ENCODE measurements at places on chromosomes 5 and 9.

- no peak for DNase-seq
These were observed 40.9 kb upstream of the IL17B start for GRCh38 chr5:149419859-149420544.

DNA sequence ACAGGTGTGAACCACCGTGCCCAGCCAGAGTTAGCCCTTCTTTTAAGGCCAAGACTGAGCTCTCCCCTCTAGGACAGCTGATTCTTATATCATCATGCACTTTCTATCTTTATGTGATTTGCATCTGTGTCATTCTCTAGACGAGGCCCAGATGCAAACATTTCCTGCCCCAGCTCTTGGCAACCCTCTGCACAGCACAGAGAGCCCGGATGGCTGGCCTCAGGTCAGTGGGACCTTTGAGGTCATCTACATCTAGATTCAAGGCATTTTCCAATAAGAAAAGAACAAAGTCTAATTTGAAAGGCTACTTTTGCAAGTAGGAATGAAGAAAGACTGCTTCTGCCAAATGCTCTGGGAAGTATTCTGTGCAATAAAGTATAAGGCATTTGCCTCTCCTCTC, 109.0 kb upstream of the DAB2 start:
- DNase-seq: no peak

DNA sequence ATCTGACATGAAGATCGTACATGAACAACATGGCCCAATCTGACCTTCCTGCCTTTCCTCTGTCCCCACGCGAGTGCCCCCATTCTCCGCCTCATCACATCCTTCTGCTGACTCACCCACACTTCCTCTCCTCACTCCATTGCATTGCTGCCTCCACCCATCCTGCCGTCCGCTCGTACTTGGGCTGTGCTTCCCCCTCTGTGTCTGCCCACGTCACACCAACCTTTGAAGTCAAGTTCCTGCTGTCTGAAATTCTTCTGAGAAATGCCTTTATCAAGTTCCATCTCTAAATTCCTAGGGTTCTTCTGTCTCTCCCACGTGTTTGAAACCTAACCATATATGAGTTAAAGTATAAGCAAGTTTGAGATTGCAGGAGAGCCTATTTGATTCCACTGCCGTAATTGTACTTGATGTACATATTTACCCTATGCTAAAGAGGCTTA, 18.0 kb upstream of the STARD4 start:
- peak; percentile 22 for DNase-seq

- no peak for DNase-seq
These were observed 52.7 kb upstream of the UBTD2 start for GRCh38 chr5:172336264-172336663.

- DNase-seq: no peak
These were observed 71.2 kb downstream of the GHR start for GRCh38 chr5:42494414-42494813.

DNA sequence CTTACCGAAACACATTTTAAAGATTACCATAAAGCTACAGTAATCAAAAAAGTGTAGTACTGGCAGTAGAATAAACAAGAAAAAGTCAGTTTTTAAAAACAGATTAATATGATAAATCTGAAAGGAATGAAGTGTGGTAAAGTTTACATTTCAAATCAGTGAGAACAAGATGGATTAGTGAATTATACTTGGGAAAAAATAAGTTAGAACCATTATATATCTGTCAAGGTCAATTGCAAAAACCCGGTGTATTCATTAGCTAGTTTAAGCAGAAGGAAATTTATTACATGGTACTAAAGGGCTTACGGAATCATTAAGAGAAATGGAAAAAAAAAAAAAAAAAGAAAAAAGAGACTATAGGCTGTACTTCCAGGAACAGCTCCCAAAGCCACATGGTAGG, 164.3 kb downstream of the MUSK start:
- no peak for DNase-seq

DNA sequence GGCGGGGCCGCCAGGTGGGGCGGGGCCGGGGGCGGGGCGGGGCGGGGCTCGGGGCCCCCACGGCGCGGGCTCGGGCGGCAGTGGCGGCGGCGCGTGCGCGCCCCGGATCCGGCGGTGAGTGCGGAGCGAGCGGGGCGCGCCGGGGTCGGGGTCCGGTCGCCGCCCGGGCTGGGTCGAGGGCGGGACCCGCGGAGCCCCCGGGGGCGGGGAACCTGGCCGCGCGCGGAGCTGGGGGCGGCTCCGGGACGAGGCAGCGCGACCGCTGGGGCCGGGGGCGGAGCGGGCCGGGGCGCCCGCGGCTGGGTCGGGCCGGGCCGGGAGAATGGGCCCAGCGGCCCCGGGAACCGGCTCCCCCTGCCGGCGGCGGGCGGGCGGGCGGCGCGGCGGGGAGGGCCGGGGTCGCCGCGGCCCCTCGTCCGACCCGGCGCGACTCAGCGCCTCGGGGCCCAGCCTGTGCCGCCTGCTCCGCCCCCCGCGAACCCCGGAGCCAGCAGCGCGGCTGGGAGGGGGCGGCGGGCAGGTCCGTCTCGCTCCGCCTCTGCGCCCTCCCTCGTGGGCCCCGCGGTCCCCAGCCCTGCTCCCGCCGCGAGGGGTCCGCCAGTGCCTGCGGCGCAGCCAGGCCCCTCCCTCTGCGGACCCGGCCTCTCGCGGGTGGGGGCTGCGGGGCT, 3.1 kb downstream of the EGFL7 start:
- no peak for DNase-seq

DNA sequence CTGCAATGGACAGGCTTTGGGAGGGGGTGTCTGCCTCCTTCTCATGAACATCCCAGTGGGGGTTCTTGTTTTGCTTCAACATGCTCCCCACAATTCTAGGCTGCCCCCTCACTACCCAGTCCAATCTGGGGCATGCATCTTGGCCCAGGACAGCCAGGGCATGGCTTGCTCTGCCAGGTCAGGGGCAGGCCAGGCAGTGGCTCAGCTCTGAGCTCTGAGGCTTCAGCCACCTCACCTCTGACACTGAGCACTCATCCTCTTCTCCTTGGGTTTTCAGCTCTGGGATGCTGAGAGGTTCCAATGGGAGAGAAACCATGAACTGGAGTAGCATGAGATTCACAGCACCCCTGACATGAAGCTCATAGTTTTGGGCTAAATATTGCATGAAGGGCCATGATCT, 11.8 kb downstream of the SLC25A48 start:
- no peak for DNase-seq

DNA sequence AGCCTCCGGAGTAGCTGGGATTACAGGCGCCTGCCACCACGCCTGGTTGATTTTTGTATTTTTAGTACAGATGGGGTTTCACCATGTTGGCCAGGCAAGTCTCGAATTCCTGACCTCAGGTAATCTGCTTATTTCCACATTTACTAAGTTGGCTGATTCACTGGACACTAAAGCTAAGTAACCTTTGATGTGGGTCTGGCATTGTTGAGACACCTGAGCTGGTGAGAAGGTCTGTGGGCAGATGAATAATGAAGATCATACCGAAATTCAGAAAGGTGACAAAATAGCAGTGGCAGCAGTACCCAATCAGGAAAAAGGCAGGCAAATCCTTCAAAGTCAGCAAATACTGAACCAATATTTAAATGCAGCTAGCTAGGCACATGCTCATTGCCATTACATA, 210.6 kb upstream of the ZNF608 start:
- DNase-seq: no peak

DNA sequence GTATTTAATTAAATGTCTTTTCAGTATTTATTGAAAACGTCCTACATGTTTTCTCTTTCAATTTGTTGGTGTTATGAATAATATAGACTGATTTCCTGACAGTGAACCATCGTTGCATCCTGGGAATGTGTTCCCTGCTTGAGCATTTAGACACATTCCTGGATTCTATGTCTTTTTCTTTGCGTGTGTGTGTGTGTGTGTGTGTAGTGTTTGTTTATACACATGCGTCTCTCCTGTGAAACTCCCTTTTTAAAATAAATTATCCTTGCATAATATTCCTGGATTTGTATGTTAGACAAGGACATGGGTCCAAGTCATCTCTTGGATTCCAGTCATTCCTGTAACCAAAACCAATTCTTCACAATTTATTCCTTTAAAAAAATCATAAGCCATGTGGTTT, 153.4 kb downstream of the HSPA4 start:
- no peak for DNase-seq

GRCh38 chr5:61906820-61907219, 399.2 kb upstream of the KIF2A start:
- no peak for DNase-seq

- no peak for DNase-seq
These were observed 89.9 kb downstream of the DAB2IP start for GRCh38 chr9:121741228-121741918.

DNA sequence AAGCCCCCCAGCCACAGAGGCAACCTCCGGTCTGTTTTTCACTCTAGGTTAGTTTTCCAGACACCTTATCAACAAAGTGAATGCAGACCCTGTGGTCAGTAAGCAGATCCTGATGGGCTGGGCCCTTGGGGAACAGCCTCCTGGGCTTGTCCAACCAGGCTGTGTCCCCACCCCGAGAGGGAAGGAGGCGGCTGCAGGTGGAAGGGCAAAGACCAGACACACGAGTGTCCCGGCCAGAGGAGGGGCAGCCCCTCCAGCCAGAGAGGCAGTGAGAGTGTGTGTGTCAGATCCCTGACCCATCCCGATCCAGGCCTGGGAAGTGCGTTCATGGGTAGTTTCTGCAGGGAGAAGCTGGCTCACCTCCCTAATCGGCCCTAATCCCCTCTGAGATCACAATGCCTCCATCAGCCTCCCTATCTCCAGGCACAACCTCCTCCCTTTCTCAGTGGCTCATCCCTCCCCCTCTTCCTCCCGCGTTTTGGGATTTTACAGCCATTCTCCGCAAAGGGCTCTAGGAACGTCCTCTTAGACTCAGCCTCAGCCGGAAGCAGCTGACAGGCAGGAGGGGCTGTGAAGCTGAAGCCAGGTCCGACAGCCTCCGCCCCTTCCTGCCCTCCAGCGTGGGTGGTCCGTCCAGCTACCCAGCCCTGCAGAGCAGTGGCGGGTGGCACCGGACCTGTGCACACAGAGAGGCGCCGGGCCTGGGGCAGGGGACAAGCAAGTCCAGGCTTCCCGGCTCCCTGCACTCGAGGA, 9.7 kb downstream of the SLC12A7 start:
- DNase-seq: no peak

GRCh38 chr9:129416821-129417539, 203.9 kb downstream of the C9orf50 start:
- DNase-seq: no peak

DNA sequence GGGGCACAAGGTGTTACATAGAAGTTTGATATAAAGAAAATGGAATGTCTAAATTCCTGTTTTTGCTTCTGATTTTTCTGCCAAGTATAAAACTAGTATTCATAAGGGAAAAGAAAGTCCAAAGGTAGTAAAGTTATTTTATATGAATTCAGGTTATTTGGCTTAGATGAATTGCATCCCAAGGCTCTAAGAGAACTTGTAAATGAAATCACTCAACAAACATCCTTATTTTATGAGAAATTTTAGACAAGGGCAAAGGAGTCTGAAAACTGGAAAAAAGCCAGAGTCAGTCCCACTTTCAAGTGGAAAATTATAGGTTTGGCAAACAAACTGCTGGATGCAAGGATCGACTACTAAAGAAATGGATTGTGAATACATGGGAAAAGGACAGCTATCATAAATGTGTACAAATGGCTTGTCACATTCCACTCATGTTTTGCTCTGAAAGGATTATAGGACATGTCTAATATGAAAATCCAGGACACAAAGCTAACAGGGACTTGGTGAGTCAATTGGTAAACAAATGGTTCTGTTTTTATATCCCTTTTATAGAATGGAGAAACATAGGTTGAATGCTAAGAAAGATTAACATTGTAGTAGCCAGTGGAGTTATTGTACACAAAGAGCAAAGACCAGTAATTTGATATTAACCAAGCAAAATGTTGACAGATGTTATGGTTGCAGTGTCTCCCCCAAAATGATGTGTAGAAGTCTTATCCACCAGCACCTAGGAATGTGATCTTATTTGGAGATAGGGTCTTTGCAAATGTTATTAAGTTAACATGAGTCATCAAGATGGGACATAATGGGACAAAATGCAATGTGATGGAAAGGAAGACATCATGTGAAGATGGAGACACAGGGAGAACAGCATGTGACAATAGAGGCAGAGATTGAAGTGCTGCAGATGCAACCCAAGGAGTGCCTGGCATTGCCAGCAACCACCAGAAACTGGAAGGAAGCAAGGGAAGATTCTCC, 495.7 kb downstream of the TLE1 start:
- no peak for DNase-seq

DNA sequence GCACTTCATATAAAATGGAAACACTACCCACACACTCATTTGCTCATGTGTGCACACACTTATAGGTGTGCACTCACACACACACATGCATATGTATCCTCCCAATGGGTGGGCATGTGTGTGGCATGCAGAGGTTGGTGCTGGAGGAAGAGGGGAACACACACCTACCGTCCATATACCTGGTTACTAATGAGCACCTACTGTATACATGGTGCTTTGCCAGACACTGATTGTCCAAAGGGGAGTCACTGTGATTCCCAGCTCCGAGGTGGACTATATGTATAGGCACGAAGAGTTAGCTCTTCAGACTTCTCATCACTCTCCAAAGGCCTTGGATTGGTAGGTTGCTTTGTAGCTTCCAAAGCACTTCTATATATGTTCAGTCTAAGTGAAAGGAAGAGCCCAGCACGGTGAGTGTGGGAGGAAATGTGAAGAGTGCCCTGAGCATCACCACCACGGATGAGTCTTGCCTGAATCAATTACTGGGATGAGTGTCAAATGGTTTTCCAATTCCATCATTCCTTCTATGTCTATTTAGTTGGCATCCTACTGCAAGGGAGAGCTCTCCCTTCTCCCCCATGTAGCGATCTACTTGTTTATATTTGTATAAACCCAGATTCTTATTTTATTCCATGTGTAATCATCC, 12.6 kb upstream of the ERGIC1 start:
- no peak for DNase-seq

DNA sequence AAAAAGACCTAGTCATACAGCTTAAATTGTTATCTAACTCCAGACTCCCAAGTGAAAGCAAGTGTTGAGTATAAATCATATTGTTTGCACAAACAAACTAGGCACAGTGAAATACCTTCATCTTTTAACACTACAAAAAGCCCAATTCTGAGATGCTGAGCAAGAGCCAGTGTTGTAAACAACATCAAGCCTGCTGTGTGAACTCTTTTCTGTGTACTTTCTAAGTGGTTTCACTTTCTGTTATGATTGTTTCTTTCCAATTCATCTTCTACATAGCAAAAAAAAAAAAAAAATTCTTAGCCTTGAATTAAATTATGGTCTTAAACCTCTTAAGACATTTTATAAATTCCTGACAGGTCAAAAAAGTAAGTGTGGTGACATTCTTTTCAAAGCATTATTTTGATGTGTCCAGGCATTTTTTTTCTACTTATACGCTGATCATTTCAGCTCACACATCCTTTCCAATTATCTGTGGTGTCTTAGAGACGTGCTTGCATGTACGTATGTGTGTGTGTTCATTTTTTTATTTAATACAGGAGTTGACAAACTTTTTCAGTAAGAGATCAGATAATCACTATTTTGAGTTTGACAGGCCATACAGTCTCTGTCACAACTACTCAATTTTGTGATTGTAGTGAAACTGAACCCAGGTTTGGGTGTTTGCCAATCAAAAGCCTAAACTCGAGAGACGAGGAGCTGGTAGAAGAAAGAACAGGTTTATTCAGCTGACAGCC, 556.1 kb downstream of the CDH9 start:
- DNase-seq: no peak

GRCh38 chr9:136722969-136723356, 10.6 kb downstream of the DIPK1B start:
- DNase-seq: no peak

All from stimulated activated CD4-positive, alpha-beta T cell treated with anti-CD3 and anti-CD28 coated beads, Interleukin-1b, Interleukin-23, amount 100 ng/mL, for 1 hour (primary cell).